NCI-H2081 (cell line): ENCODE measurements at places on chromosomes 6 and 20.

GRCh38 chr6:12654514-12654913 lies 62.1 kb upstream of the PHACTR1 start:
- DNase-seq: no peak

DNA sequence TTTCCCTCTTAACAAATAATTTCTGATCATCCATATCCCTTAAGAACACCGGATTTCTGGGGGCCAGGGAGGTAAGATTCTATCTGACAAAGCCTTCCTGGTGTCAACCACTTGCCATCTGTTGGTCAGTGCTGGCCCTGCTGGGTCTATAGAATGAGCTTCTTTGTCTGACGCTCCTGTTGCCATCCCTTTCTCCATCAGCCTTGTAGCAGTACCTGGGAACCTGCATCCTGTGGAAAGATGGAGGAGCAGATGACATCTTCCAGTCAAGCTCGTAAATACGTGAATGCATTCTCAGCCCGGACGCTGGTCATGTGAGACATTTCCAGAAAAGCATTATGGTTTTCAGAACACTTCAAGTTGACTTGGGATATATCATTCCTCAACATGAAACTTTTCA lies 36.6 kb downstream of the MYB start:
- no peak for DNase-seq

DNA sequence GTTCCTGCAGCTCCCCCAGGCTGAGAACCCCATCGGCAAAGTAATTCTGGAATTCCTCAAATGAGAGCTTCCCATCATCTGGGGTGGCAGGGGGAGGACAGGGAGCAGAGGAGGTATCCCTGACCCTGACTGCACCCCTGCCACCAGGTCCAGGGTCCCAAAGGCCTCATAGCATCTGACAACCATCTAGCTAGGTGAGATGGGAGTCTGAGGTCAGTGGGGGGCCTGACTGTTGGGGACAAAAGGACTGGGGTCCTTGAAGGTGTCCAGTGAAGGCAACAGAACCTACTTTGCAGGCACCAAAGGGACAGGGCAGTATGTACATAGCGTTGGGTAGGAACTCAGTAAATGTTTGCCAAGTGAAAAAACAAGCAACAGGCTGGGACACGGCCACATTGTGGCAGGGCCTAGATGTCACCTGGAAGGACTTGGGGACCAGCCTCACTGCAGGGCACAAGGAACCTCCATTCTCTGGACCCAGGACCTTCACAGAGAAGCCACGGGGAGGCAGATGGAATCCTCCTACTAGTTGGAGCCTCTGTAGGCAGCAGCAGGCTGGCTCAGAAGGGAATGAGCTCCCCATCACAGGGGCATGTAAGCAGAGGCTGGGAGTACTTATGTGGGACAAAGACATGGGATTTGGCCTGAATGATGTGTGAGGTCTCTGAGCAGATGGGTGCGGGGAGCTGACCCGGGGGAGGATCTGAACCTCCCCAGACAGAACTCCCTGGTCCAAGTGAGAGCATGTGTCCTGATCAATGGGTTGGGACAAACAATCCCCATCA lies 3.3 kb downstream of the NECAB3 start:
- DNase-seq: no peak

DNA sequence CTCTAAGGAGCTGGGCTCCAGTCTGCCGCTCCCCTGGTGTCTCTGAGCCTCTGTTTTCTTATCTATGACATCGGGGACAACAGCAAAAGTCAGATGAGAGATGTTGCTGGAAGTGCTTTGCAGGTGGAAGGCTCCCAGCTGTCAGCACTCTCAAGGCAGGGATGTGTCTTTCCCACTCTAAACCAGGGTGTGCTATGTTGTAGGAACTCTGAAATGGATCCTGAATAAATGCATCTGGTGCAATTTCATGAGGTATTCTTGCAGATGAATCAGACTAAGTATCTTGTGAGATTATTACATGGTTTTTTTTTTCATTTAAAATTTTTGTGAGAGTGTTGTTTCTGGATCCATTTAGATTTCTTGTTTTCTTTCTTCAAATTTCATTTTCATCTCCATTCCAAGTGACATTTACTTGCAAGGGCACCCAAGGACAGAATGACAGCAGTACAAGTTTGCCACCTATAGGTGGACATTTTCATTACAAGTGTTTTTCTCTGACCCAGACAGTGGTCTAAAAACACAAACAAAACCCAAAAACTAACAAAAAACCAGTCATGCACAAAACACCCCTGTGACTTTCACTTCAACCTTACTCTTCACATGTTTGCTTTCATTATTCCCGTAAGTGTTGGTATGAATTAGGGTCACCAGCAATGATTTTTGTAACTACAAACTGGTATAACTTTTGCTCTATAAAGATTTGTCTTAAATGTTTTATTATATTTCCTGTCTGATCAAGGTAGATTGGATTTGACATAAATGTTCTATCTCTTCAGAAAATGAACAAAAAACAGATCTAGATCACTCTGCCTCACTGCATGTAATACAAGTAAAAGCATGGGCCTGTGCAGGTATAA lies 14.7 kb upstream of the SIM1 start:
- DNase-seq: no peak
